Activated CD8-positive, alpha-beta T cell treated with anti-CD3 and anti-CD28 coated beads, Interleukin-2, amount 10 ng/mL, durations not matched to agents 7 days and 5 days (primary cell): ENCODE measurements at places on chromosomes 12 and 14.

- no peak for DNase-seq
Measured at GRCh38 chr12:60693019-60693626, 1097.3 kb downstream of the SLC16A7 start.

- no peak for DNase-seq
Measured at GRCh38 chr12:121264951-121265515, 31.5 kb downstream of the CAMKK2 start.

DNA sequence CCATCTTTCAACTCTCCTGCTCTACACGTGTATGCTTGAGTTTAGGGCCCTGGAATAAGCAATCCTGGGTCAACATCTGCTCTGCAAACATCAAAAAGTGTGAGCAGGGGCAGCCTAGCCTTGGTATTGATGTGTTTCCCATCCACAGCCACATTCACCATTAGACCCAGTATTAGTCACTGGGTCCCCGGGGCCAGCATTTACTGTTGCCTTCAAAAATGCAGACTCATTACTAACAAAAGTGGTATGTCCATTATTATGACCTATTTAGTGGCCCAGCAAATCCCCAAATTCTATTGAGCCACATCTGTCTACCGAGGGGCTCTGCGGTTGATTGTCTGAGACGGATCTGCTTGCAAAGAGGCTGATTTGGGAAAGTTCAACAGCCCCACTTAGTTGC, 661.8 kb downstream of the DIO2 start:
- DNase-seq = no peak

- no peak for DNase-seq
Measured at GRCh38 chr12:114096461-114096860, 130.3 kb upstream of the RBM19 start.

DNA sequence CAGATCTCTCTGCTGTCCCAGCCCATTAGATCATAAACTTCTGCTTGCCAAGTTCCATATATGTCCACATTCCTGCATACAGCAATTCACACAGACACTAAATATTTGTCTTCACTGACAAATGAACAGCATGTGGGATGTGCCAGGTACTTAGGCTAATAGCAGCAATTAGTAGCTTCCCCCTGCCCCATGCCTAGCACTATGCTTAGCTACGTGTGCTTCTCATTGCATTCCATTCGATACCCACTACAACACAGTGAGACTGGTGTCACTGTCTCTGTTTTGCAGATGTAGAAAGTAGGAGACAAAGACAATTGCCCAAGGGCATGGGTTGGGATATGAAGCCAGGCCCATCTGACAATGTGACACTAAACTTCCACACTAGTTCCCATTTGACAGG, 308.4 kb downstream of the BCL11B start:
- no peak for DNase-seq

GRCh38 chr12:124267205-124267778, 27.6 kb upstream of the RFLNA start:
- DNase-seq = no peak

- DNase-seq = no peak
Measured at GRCh38 chr12:103783744-103784664, 57.0 kb downstream of the NT5DC3 start.

GRCh38 chr12:51822956-51823355, 25.6 kb downstream of the FIGNL2 start:
- no peak for DNase-seq

DNA sequence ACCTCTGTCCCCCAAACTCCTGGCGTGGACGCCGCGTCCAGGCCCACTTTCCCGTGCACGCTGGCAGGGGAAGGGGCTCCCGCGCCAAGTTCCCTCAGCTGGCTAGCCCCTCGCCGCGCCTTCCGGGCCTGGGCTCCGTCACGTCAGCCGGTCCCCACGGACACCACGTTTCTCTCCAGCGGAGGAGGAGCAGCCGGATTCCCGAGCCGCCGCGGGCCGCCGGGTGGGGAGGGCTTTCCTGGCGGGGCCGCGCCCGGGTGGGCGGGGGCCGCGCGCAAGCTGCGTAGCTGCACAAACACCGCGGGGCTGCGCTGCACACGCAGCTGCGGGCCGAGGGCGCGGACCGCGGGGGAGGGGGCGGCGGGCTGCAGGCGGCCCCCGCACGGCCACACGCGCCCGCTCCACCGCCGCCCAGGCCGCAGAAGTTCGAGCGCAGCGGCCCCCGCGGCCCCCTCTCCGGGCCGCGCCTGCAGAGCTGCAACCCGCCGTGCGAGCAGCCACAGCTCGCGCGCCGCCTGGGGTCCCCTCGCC, 45.1 kb upstream of the PNMA1 start:
- DNase-seq = peak; percentile 65
